ENCODE measurements at places on chromosomes 12 and 14.

GRCh38 chr12:124715121-124715990 is 147.9 kb upstream of the NCOR2 start:
- no peak for DNase-seq

GRCh38 chr12:6963791-6964413 is 6.6 kb downstream of the PHB2 start:
- no peak for DNase-seq

- DNase-seq = no peak
Observed at GRCh38 chr12:98828802-98829600, 183.9 kb downstream of the APAF1 start.

DNA sequence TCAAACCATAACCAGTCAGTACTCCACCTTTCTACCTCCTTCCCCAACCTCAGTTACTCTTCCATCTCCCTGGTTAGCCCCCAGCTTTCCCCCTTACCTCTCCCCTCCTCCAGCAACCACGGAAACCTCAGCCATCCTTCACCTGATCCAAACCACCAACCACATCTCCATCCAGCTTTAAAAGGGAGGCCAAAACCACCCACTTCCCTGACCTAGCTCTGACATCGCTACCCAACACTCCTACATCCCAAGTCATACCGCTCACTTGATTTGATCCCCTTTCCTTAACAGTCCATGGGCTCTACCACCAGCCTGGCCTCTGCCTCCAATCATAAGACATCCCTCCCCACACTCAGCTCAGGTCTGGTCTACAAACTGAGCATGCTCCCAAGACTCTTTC is 1.5 kb downstream of the RAB35 start:
- no peak for DNase-seq

GRCh38 chr12:116662612-116663144 is 75.2 kb downstream of the SPRING1 start:
- no peak for DNase-seq

Measured in GM12878 (cell line).